GM04504 (cell line): ENCODE measurements at places on chromosomes 2 and 18.
A peak's percentile ranks its signal among the peaks of the same experiment; 100 is the strongest.

- no peak for DNase-seq
These were observed 42.0 kb downstream of the RDH14 start for GRCh38 chr2:18518116-18519111.

DNA sequence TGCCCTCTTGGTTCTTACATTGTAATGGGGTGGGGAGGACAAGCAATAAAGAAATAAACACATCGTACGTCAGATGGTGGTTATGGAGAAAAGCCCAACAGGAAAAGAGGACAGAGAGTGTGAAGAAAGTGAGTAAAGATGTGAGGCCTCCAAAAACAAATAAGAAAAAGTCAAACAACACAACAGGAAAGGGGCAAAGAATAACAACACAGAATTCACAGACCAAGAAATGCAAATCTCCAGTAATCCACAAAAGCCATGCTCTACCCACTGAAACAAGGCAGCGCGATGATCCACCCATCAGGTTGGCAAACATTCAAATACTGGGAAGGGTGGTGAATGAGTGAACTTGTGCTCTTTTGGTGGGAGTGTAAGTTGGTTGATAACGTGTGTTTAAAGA lies 16.7 kb upstream of the DUSP2 start:
- no peak for DNase-seq

DNA sequence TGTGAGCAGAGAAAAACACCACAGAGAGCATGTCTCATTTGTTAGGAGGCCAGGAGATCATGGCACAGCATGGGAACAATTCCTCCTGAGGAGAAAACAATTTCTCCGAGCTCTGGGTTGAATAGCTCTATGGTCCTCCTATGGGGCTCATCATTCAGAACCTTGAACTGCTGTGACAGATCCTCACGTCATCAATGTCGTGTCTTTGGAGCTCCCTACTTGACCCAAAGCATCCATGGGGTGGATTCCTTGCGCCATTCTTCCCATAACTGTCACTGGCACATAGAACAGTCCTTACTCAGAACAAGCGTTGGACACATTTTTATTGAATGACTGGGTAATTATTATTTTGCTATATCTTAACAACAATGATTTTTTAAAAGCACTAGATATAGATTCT lies 15.8 kb upstream of the TCF4 start:
- no peak for DNase-seq

DNA sequence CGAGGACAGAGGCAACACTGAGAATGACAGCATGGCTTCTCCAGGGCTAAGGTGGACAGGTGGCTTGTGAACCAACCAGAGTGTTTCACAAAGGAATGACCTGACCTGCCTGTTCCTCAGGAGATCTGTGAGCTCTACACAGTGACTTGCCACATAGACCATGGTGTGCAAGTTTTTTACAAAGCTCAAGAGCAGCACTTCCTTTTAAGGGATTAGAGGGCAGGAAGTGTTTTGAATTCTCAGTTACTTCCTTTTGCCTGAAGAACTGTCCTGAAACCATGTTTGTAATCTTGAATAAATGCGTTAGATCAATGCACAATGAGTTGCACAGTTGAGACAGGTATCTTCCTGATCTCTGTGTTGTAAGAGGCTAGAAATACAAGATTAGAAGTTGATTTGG lies 421.9 kb downstream of the THSD7B start:
- DNase-seq: no peak

DNA sequence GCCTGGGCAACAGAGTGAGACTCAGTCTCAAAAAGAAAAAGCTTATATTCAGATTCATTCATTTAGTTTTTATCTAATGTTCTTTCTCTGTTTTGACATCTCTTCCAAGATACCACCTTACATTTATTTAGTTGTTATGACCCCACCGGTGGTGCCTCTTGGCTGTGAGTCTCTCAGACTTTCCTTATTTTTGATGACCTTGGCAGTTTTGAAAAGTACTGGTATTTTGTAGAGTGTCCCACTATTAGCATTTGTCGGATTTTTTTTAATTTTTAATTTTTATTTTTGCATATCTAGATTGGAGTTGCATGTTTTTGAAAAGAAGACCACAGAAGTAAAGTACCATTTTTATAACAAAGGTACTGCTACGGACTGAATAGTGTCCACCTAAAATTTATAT lies 351.7 kb upstream of the KYNU start:
- no peak for DNase-seq

DNA sequence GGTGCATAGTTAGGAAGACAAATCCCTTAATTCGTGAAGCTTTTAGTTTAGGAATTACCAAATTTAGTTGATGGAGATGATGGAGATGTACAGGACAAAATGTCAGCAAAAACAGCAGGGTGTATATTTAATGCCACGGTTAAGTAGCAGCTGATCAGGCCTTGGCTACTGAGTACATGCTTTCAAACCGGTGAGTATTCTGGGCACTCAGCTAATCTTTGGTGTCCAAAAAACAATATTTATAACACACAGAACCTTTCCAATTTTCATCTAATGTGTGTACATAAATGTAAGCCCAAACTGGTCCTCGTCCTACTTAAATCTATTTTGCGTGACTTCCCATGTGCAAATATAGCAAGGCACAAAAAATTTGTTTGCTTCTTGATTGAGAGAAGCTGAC lies 703.4 kb upstream of the LINC00305 start:
- no peak for DNase-seq

- DNase-seq: no peak
These were observed 212.3 kb downstream of the SNTG2 start for GRCh38 chr2:1162768-1163584.

DNA sequence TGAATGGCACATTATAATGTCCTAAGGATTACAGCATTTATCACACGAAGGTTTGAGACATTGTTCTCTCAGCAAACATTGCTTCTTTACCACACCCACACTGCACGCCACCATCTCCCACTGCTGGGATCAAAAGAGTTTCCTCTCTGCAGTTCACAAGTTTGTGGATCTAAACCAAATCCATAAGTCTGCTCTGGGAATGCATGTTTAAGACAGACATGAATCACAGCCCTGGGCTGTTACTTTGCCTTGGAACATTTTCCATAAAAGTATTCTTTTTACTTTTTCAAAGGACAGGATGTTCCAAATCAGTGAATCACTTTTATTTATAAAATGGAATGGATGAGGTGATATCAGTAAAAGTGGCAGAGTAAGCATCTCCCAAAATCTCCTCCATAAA lies 36.1 kb downstream of the STPG4 start:
- DNase-seq: peak; percentile 42

GRCh38 chr18:62637807-62638687 lies 77.3 kb upstream of the PHLPP1 start:
- no peak for DNase-seq
